SIG-M5 (cell line): ENCODE measurements at places on chromosomes 11 and 22.

DNA sequence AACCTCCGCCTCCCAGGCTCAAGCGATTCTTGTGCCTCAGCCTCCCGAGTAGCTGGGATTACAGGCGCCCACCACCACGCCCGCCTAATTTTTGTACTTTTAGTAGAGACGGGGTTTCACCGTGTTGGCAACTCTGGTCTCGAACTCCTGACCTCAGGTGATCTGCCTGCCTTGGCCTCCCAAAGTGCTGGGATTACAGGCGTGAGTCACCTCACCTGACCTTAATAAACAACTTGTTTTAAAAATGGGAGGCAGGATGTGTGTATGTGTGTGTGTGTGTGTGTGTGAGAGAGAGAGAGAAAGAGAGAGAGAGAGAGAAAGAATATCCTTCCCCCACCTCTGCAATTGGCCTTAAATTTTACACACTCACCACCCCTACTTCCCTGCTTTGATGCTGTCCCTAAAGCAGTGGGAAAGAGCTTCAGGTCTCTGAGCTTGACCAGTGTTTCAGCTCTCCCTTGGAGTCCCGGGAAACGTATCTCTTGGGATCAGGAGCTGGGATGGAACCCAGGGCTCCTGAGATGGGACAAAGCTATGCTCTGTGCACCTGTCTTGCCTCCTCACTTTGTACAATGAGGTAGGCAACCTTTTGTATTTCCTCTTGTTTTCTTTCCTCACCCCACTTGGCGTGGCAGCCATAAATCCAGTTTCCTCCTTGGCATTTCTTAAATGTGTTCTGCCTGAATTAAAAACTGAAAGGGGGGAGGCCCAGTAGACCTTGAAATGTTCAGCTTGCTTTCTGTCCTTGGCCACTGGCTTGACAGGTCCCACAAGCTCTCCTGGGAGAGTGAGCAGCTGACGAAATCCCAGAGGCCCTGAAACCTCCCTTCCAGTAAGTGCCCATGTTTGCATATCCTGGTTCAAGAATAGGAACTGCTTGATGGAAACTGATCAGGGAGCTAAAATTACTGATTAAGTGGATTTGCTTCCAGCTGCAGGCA is 17.8 kb upstream of the XBP1 start:
- DNase-seq, result no peak

- DNase-seq, result no peak
Observed at GRCh38 chr22:48084729-48085050, 1322.2 kb downstream of the TBC1D22A start.

DNA sequence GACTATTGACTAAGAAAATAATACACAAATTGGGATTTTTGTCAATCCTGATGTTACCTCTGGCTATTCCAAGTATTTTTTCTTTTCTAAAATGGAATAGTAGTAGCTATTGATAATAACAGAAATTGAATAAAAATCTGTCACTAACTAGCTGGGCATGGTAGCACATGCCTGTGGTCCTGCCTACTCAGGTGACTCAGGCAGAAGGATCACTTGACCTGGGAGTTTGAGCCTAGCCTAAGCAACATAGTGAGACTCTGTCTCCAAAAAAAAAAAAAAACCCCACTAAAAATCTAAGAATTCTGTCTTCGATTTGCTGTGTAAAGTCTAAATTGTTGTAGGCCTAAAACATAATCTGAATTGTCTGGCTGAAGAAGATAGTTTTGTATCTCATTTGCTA is 42.2 kb downstream of the FAM118A start:
- no peak for DNase-seq

- DNase-seq, result no peak
Observed at GRCh38 chr22:20994902-20995241, 7.0 kb downstream of the THAP7 start.

- no peak for DNase-seq
Observed at GRCh38 chr11:1733009-1733715, 17.2 kb downstream of the IFITM10 start.

GRCh38 chr11:46886211-46886610 is 32.1 kb downstream of the LRP4 start:
- DNase-seq, result no peak

GRCh38 chr11:130861902-130862860 is 54.1 kb downstream of the SNX19 start:
- no peak for DNase-seq

DNA sequence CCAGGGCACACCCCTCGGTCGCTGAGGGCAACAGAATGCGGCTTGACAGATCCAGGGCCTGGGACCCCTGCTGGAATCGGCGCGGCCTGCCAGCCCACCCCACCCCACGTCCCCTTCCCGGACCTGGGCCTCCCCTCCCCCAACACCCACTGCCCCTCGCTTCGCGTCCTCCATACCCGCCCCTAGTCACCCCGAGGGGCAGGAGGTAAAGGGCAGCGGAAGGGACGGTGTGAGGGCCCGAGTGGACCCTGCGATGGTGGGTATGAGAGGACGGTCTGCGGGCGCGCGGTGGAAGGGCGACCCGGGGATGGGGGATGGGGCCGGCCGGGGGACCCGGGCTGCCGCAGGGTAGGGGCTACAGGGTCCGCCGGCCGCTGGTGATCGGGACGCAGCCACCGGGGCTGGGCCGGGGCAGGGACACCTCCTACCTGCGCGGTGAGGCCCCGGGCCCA is 311 bp downstream of the APBB1 start:
- DNase-seq, result no peak

DNA sequence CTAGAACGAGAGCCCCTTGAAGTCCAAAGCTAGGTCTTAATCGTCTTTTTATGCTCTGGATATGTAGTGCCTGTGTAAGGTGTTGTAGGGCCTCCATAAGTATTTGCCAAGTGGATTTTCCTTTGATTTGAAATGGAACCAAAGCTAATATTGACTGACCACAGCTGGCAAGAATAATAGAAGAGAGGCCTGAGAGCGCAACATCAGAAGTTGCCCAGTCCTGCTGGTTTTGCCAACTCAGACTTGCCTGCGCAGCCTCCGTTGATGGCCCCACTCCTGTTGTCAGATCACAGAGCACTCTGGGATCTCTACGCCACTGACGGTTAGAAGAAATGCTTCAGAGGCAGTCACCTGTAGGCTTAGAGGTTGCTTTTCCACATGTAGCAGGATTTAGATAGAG is 251.2 kb downstream of the TENM4 start:
- DNase-seq, result no peak

DNA sequence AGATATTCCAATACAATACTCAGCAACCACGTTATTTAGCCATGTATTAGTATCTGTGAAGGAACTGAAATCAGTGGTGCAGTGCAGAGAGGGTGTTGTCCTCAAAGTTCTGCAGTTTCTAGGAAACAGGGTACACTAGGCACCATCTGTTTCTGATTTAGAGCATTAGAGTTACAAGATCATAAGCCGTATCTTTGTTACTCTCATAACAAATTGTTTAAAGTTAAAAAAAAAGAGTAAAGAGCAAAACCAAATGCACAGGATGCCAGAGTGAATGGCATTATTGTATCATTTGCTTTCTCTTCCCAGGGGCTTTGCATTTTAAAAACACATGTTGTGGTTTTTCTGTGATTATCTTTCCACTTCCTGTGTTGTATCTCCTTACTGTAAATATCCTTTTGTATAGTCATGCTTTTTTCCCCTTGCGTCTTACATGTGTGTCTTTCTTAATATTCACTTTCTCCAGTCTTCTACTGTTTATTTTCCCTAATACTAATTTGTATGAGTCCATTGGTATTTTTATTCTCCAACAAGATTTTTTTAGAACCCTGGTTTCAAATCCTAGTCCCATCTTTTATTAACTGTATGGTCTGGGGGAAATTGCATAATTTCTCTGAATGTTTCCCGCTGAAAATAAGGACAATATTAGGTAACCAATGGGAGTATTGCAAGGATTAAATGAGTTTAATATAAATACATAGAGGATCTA is 15.2 kb upstream of the NUP160 start:
- no peak for DNase-seq

- no peak for DNase-seq
Observed at GRCh38 chr11:15805726-15806125, 550.6 kb downstream of the SOX6 start.

- no peak for DNase-seq
Observed at GRCh38 chr11:58503361-58503856, 4.5 kb downstream of the OR5B21 start.

DNA sequence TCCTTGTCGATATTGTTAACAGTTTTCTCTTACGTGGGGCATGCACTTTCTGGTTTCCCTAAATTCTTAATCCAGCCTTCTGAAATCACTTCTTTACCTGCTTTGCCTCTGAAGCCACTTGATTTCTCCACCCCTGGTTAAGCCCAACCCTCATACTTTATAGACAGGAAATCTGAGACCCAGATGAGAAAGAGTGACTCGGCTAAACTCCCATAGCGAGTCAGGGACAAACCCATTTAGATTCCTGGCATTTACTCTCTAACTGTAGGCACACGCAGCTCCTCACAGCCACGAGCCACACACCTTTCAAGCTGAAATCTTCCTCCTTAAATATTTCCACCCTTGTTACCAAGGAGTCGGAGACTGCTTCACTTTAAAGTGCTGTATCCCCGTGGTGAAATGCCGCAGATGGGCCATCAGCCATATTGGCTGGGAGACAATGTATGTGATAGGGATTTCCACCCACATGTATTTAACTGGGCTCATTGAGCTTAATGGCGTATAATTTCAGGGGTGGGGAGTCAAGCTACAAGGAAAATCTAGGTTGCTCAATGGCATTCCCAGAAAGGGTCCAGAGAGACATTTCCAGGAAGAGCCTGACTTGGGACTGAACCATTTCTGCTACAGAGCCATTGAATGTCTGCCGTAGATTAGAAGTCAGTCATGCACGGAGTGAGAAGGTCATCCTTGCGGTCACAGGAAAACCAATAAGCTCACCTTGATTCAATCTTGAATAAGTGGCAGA is 49.9 kb upstream of the GRK3 start:
- DNase-seq, result no peak

- DNase-seq, result no peak
Observed at GRCh38 chr11:124078591-124078990, 36.7 kb upstream of the VWA5A start.

GRCh38 chr22:20885557-20886323 is 26.9 kb downstream of the SNAP29 start:
- no peak for DNase-seq

GRCh38 chr22:42365942-42366695 is 66.1 kb downstream of the NFAM1 start:
- DNase-seq, result no peak

DNA sequence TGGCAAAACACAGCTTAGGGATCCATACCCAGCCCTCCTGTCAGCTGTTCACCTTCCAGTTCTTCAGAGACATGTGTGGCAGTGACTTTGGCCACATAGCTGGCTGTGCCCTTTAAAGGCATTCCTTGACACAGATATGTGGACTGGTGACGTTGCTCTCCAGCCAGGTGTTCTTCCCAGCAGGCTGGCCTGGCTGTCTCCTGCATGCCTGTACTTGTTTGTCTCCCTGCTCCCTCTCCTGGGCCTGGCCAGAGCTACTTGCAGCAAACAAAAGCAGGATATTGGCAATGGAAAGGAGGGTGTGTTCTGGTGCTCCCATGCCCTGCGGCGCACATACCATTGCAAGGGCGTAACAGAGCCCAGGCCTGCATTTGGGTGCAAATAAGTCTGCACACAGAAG is 38.3 kb downstream of the PIK3IP1 start:
- no peak for DNase-seq

DNA sequence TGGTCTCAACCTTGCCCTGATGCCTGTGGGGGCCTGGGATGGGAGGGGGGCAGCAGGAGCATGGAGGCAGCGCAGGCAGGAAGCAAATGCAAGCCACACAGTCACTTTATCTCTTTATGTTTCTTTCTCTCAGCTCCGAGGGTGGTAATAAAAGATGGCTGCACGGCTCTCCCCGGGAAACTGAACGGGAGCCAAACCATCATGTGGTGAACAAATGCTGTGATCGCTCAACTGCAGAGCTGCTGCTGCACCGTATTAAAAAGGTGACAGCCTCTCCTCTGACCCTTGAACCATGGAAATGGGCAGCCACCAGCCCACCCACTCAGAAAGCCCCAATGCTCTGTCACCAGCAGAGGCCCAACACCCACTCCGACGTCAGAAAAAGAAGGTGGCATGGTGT is 110.0 kb downstream of the TIMP3 start:
- DNase-seq, result no peak

GRCh38 chr11:10032935-10033334 is 261.1 kb downstream of the SBF2 start:
- DNase-seq, result no peak

DNA sequence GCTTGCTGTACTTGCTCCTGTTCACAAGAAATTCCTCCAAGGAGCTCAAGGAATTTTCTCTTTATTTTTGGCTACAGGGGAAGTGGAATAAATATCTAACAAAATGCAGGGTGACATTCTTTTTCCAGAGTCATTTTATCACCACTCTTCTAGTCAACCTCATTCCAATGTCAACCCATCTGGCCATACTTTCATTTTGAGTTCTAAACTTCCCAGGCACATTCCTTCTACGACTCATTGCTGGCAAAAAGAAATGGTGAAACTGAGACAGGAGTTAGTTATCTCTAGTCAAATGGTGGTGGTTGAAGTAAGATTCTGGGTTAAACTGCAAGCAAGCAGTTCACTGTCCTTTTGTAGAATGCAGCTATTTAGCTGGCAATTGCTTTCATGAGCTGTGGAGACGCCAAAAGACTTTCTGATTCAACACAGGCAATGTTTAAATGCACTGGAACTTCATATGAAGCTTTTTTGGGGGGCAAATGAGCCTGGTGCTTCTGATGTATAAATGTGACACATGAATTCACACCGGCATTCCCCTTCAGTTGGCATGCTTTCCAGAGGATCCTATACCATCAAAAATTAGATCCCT is 304.6 kb downstream of the CADM1 start:
- no peak for DNase-seq

DNA sequence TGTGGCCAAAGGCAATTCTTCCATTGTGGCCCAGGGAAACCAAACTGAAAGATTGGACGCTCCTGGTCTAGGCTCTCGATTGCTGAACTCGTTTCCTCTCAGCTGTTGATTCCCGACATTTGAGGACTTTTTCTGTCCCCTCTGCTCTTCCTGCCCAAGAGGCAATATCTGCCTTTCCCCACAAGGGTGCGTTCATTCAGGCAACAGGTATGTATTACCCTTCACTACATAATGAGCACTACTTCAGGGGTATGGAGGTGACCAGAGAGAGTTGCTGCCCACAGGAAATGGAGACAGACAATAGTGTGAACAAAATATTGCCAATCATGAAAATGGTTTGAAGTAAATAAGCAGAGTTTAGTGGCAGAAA is 8.2 kb downstream of the PTH start:
- no peak for DNase-seq

DNA sequence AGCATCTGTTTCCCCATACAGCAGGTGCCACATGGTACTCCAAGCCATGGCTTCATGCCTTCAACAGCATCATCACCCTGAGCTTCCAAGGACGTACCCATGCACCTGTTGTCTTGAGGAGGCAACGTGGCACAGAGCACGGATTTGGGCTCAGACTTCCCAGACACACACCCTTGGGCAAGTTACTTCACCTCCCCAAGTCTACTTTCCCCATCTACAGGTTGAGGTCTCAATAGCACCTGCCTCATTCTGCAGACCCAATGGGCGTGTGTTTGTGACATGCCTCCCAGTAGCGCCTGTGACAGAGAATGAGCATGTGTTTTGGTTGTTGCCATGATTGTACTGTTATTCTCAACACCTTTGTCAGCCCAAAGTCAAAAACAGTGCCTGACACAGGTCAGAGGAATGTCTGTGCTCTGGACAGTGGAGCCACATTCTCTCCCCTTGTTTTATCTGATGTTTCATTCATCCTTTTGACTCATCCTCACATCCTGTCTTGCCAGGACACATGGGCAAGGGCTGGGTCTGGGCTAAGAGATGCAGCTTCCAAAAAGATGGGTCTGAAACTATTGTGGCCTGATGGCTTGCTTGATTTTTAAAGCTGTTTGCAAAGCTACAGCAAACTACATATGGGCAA is 53.4 kb upstream of the CCND1 start:
- DNase-seq, result no peak

GRCh38 chr11:10498426-10499250 is 42.3 kb downstream of the RNF141 start:
- DNase-seq, result no peak
